GM12891 (cell line): ENCODE measurements at places on chromosomes 12 and 14.

GRCh38 chr12:43760396-43760795 is 1.6 kb downstream of the IRAK4 start:
- DNase-seq: no peak

DNA sequence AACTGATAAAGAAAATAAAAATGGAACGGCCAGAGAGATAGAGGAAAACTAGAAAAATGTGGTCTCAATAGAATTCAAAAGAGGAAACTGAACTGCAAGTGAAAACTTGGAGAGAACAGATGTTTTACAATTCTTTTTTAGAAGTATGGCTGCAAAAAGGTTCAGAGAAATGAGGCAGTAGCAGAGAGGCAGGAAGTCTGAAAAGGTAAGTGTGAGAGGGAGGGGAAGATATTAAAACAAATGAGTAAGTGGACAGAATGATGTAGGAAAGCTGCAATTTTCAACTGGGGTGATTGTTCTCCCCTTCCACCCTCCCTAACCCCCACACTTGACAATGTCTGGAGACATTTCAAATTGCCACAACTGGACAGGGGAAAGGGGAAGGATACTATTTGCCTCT is 12.9 kb downstream of the BTBD7 start:
- no peak for DNase-seq

DNA sequence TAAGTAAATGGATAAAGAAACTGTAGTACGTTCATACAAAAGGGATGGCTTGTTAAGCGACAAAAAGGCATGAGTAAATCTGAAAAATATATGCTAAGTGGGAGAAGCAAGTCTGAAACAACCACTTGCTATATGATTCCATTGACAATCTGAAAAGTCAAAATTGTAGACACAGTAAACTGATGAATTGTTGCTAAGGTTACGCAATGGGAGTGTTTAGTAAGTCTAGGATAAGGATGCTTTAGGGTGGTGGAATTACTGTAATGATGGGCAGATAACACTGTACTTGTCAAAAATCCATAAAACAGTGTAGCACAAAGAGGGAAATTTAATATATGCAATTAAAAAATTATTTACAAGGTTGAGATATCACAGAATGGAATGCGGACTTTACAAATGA is 984.9 kb downstream of the FSCB start:
- DNase-seq: no peak

DNA sequence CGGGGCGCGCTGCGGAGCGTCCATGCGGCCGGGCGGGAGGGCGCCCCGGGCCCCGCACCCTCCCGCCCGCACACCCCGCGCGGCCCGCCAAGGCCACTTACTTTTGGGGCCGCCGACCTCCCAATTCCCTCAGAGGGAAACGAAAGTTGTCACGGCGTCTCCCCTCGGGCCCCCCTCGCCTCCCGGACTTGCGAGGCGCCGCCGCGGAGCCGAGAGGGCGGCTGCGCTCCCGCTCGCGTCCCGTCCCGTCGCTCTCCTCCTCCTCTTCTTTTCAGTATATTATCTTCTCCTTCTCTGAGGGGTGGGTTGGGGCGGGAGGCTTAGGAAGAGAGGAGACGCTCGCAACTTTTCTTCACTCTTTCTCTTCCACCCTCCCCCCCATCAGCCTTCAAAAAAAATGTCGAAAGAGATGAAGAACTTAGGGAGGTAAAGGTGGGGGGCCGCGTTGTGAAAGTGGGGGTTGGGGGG is 613 bp downstream of the DUSP16 start:
- no peak for DNase-seq

DNA sequence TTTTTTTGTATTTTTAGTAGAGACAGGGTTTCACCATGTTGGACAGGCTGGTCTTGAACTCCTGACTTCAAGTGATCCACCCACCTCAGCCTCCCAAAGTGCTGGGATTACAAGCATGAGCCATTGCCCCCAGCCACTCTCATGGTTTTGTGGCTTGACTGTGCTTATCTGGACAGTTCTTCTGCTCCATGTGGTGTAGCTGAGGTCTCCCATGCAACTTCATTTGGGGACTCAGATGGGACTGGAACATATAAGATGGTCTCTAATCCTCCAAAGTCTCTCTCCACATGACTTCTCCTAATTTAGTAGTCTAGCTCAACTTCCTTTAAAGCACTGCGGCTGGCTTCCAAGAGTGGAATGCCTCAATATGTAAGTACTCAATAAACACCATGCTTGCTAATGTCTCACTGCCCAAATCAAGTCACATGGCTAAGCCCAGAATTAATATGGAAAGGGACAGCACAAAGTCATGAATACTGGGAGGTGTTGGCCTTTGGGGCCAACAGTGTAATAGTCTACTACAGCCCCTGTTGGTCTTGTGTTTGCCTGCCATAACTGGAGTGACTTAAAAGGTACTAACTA is 7.4 kb downstream of the INHBC start:
- no peak for DNase-seq
